Stimulated activated CD4-positive, alpha-beta T cell treated with anti-CD3 and anti-CD28 coated beads, Interleukin-4, amount 100 ng/mL, for 24 hours (primary cell): ENCODE measurements at places on chromosomes 11 and 22.

DNA sequence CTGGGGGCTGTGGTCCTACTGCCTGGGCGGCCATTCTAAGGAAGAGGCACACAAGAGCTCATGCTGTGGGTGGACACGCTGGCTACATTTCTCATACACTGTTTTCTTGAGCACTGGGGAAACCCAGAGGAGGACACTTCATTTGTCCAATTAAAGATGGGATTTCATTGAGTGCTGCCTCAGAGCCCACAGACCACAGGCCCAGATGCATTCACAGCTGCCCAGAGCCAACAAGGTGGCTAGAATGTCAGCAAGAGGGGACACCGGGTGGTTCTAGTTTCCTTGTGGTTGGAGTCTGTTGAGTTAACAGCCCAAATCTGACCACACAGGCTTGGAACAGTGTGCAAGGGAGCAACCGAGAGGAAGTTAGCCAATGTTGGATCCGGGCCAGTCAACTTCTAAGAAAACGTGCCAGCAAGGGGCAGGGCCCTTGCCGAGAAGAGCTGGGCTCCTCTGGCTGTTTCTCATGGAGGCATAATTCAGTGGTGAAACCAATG, 35.0 kb upstream of the SORL1 start:
- DNase-seq = peak; percentile 44

DNA sequence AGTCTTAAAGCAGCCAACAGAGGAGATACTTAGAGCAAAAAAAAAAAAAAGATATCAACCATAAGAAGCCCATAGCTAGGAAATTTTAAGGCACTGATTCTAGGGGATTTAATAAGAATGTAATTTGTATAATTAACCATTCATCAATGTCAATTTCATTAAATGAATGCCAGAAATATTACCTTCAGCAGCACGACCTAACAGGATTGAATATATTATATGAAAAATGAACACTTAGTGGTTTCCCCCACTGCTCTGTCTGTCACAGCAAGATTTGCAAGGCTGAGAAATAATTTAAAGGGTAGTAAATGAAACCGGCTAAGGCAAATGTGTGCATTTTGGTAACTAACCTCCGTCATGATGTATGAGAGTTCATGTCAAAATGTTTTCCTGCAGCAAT, 319.9 kb downstream of the KIRREL3 start:
- no peak for DNase-seq

DNA sequence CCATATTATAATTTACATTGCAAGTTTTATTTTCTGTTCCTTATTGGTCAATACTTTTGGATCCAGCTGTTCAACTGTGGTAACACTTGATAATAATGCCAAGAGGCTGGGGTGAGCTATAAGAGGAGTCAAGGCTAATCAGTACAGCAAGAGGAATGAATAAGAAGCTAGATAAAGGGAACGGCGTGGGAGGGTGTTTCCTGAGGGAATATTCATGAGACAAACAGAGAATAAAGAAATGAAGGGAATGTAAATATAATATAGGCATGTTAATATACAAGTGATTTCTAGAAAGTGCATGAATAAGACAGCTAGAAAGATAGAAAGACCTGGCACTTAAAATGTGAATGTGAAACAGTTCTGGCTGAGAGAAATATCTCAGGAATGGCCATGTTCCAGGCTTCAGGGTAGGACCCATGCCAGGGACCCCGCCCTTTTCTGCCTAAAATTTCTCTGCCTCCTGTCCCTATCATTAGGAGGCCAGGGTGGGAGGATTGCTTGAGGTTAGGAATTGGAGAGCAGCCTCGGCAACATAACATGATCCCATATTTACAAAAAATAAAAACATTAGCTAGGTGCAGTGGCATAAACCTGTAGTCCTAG, 3.9 kb downstream of the OR51B4 start:
- no peak for DNase-seq

DNA sequence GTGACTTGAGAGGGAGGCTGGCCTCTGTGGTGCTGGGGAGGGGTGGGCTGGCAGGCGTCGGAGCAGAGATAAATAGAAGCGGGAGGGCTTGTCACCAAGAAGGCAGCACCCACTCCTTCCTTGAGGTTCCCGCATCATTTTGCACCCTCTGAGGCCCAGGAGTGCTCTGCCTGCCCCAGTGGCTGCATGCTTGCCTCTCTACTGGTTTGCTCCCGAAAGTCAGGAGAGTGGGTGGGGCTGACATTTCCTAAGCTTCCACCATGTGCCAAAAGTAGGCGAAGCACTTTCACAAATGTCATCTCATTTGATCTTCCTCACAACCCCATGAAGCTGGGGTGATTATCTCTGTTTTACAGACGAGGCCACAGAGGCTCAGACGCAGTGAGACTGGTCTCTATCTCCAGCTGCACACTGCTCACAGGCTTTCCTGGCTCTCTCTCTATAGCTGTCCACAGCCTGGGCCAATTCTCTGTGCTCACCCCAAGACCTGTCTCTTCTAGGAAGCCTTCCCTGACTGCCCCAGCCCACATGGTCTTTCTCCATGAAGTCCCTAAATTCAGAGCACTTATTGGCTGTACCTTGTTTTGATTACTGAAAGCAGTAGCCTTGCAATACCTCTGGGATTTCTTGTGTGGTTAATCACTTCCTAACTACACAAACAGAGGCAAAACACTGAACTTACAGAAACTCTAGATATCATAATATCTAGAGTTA, 2.6 kb upstream of the UCP3 start:
- DNase-seq = peak; percentile 62

DNA sequence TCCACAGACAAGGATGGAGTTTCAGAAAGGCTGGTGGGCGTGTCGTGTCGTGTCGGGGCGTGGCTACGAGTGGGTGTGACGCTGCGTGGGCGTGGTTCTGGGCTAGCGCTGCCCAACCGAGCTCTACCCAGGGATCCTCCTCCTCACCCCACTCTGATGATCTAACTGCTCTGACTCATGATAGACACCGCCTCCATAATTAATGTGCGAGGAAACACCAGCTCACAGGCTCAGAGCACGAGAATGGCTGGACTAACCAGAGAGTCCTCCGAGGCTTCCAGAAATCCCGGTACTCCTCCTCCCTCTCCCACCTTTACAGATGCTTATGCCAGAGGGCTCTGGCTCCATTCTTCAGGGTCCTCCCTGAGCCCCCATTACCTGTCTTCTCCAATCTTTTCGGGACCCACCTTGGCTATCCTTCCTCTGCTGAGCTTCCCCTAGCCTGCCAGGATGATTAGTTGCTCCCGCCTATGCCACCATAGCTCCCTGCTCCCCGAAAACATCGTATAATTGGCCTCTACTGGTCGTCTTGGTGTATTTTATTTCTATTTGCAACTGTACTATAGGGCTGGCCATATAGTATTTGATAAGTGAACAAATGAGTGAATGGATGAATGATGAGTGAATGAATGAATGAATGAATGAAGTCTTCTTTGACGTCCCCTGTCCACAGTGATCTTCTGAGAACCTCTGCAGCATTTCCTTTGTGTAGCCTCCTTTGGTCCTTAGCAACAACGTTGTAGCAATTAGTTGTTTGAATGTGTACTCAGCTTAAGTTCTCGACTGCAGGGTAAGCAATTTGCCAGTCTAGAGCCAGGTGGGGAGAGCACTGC, 21.7 kb downstream of the TMPRSS13 start:
- peak; percentile 63 for DNase-seq

DNA sequence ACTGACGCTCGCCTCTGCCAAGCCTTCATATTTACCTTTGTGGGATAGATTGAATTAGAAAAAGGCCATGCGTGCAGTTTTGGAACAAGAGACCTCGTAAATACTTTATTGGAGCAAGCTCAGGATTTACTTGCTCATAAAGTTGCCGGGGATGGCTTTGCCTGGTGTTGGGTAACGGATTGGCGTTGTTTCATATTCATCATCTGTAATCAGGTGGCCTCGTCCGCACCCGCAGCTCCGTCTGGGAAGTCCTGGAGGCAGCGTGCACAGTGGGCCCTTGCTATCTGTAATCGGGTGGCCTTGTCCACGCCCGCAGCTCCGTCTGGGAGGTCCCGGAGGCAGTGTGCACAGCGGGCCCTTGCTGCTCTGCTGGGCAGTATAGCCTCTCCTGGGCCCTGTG, 1209.3 kb downstream of the BRD1 start:
- DNase-seq = no peak

DNA sequence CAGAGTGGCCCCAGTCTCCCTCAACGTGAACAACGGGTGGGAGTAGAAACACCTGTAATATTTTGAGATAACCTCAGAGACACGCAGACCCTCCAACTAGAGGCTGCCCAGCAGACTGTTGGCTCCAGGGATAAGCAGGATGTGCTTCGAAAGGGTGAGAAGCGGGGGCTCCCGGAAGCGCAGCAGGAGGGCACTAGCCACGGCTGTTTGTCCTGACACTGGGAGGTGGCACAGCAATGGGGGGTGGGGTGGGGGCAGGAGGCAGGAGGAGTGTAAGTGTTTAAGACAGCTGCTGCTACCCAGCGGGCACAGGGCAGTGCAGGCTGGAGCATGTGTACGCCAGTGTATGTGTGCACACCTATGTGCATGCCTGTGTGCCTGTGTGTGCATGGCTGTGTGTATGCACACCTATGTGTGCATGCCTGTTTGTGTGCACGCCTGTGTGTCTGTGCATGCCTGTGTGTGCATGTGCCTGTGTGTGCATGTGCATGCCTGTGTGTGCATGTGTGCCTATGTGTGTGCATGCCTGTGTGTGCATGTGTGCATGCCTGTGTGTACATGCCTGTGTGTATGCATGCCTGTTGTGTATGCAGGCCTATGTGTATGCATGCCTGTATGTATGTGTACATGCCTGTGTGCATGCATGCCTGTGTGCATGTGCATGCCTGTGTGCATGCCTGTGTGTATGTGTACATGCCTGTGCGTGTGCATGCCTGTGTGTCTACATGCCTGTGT, 154.7 kb downstream of the SHANK2 start:
- no peak for DNase-seq

- DNase-seq = no peak
Measured at GRCh38 chr22:37985751-37986281, 1.5 kb upstream of the SOX10 start.

GRCh38 chr22:50476868-50477267, 2.0 kb upstream of the SBF1 start:
- no peak for DNase-seq

DNA sequence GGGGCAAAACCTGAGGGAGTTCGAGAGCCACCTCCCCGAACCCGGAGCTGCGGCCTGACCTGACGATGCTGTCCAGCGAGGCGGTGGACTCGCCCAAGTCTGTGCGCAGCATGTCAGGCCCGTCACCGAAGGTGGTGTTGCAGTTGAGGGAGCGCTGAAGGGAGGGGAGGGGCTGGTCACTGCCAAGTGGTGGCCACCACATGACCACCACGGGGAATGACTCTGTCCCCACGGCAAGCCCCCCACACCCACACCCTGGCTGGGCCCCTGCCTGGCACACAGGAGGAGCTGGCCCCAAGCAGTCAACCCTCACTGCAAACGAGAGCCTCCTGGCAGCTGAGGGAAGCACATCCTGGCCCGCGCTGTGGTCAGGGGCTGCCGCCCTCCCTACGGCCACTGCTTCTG, 30.8 kb downstream of the TRMU start:
- no peak for DNase-seq

- DNase-seq = no peak
Measured at GRCh38 chr11:113104691-113105251, 143.6 kb downstream of the NCAM1 start.

GRCh38 chr22:46073683-46074504, 76.4 kb upstream of the PPARA start:
- DNase-seq = no peak

- no peak for DNase-seq
Measured at GRCh38 chr11:95269036-95269819, 38.2 kb upstream of the SESN3 start.

DNA sequence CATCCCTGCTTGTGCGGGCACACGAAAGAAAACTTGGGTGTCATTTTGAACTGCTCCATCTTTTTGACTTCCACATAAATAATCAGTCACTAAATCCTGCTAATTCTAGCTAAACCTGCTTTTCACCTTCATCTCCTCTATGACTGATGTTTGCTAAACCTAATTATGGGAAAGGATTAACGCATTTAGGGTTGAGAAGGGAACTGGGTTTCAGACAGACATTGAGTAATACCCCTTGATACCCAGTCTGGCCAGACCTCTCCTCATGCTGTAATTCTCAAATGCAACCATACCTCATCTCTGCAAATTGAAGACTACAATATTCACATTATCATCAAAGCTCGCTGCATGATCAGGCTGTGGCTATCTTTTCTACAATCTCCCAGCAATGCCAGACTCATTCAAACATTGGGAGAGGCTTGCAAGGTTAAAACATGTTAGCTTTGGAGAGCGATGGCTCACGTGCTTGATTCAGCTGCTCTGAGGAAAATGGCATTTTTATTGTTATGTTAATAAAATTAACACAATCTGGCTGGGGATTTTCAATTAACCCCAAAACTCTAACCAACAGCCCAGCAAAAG, 2.4 kb downstream of the HPS4 start:
- DNase-seq = no peak

DNA sequence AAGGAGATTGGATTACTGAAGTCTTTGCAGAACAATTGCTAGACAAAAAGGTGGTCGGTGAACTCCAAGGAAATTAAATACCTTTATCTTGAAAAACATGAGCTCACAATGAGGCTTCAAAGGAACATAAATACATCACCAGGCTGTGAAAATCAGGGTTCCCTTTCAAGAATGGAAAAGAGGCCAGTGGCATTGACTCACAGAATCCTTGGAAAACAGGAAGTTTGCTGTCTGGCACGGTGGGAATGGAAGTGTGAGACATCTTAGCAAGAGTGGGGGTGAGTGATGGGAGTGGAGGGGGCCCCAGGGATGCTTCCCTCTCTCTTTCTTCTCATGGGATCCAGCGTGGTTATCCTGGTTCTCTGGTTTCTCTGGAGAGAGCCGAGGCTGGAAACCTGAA, 48.9 kb upstream of the TBCEL start:
- no peak for DNase-seq

DNA sequence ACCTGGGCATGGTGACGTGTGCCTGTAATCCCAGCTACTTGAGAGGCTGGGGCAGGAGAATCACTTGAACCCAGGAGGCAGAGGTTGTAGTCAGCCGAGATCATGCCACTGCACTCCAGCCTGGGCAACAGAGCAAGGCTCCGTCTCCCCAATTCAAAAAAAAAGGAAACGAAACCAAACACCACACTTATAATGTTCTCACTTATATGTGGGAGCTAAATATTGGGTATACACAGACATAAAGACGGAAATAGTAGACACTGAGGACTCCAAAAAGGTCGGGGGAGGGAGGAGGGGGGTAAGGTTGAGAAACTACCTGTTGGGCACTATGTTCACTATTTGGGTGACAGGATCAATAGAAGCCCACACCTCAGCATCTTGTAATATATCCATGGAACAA, 94.3 kb downstream of the GAB2 start:
- DNase-seq = no peak

GRCh38 chr22:28935713-28936112, 52.3 kb downstream of the ZNRF3 start:
- no peak for DNase-seq

GRCh38 chr11:17734418-17734911, at the start of gene KCNC1:
KCNC1 (plus strand) TSS chr11:17734781; CDS start chr11:17736003, 1,222 bp downstream.
- DNase-seq = no peak

- DNase-seq = no peak
Measured at GRCh38 chr22:44627521-44628139, 74.4 kb upstream of the PRR5 start.

- DNase-seq = peak; percentile 29
Measured at GRCh38 chr11:87421422-87421821, 383.7 kb downstream of the TMEM135 start.
